Dermis blood vessel endothelial cell (primary cell): ENCODE measurements at places on chromosomes 6 and 20. TPM values are rescaled to one million over a fixed set of nuclear protein-coding genes. Genes with fewer than 3 reads are reported as not detected.
A peak's percentile ranks its signal among the peaks of the same experiment; 100 is the strongest.

The RBM38 gene
- 13.8 and 21.6 TPM in 2 replicates for total RNA-seq

- DNase-seq: no peak
Measured at GRCh38 chr6:132733814-132734213, 20.0 kb upstream of the VNN1 start.

DNA sequence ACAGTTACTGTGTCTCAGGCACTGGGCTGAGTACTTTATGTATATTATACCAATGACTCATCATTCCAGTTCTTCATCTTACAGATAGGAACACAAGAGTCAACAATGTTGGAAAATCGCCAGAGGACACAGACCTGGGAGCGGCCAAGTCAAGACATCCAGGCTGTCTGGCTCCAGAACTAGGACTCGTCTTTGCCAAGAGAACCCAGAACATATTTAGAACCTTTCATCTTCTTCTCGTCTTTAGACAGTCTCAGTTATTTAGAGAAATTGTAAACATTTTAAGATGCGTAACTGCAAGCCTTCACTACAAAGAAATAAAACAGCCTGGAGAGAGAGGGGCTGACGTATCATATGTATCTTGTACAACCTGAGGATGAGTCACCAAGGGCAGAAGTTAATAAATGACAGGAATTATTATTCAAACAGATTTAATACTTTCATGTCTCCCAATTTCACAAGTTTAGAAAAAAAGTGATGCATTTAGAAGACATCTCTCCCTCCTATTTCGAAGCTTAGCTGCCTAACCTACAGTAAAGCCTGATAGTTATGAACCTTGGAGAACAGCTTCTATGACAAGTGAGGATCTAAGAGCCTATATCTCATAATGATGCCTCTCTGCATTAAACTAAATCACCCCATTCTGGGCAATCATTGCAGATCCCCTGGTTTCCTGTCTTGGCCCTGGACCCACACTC, 43.4 kb downstream of the SLC22A3 start:
- no peak for DNase-seq

DNA sequence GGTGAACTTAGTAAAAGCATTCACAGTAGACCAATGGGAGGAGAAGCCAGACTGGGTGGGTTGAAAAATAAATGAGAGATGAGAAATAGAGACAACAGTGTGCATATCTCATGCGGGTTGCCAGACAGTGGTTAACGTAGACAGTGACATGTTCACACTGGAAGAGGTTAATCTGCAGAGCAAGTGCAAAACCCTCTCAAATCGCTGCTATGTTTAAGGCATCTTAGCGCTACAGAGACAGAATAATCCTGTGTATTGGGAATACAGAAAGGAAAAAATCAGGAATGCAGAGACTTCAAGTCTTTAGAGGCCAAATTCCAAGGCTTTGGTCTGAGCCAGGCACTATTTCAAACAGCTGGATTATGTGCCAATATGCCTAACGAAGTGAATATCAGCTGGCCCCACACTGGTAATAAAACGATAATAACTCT, 107.1 kb downstream of the TSHZ2 start:
- no peak for DNase-seq

DNA sequence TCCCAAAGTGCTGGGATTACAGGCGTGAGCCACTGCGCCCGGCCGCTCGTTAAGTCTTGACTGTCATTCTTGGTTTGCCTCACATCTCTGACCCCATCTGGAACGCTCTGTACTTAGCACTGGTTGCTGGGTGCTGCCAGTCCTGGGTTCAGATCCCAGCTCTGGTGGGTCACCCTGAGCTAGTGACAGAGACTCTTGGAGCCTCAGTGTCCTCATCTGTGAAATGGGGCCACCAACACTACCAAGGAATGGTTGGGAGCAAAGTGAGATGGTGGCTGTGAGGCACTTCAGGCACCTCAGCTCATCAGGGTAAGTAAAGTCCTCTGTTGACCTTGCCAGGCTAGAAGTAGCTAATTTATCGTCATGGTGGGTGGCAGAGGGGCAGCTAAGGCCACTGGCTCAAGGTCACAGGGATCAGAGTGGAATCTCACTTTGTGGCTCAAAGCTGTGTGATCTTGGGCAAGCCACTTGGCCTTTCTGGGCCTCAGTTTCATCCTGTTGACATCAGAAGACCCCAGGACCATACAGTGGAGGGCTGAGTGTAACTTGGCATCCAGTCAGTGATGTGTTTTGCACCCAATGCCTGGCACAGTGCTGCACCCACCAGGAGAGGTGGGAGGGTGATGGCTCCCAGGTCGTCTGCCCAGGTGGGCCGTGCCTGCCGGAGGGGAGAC, 46.7 kb downstream of the UBE2V1 start:
- no peak for DNase-seq

GRCh38 chr20:37640600-37641561, 52.9 kb upstream of the CTNNBL1 start:
- DNase-seq: peak; percentile 36

GRCh38 chr6:157249826-157250225, 73.5 kb downstream of the TMEM242 start:
- DNase-seq: no peak

DNA sequence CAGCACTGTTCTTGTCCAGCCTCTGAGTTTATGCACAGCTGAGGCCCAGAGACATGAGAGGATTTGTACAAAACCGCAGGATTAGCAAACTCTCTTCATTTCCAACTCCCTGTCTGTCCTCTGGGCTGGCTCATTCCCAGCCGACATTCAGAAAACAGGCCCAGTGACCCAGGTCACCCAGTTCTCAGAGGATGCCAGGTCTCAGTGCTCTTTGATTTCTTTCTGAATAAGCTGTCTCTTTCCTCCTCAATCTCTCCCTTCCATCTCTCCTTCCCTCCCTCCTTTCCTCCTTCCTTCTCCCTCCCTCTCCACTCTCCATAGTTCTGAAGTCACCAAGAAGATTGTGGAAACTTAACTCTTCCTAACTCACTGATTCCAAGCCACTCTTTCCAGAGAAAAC, 372.7 kb upstream of the SULF2 start:
- no peak for DNase-seq

The DAAM2 gene
- total RNA-seq: 0.14 and 0.34 TPM in 2 replicates

DNA sequence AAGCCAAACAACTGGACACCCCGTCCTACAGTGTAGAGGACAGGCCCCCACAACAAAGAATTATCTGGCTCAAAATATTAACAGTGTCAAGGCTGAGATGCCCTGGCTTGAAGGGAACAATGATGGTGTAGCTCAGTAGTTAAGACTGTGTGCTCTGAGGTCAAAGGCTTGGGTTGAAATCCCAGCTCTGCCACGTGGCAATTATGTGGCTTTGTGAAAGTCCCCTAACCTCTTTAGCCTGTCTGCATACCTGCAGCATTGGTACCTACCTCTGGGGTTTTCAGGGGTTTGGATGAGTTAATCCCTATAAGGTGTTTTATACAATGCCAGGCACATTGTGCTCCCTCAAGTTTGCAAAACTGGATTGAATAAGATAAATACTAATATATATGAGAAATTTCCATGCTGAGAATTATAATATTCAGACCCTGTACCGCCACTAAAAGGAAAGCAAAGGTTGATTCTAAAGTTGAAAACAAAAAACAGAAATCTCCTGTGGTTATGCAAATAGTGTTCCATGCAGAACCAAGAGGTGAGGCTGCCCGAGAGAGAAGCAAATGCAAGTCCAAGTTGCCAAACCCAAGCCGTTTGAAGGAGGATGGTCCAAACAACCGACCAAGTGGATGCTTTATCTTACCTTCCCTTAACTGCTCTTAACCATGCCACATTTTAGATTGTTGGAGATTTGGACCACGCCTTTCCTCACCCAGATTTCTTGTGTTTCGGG, 199.8 kb downstream of the NFATC2 start:
- no peak for DNase-seq

The CENPQ gene
- total RNA-seq: 5.1 and 8.7 TPM in 2 replicates

GRCh38 chr6:169999367-169999766, 247.9 kb downstream of the ERMARD start:
- DNase-seq: no peak

DNA sequence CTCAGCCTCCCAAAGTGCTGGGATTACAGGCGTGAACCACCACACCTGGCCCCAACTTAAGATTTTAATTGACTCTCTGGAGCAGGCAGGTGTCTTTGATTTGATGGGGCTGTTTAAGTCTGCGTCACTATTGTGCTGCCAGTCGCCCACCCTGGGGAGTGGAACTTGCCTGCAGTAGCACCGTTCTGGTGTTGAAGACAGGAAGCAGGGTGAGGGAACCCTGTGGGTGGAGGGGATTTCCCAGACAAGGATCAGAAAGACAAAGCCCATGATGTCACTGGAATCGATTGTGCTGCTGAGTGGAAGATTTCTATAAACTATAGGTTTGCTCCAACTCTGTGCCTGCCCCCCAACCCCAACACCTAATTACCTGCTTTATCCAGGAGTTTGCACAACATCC, 11.0 kb downstream of the ALDH8A1 start:
- DNase-seq: peak; percentile 54

The PHACTR3 gene
- total RNA-seq: 0.51 and 1.3 TPM in 2 replicates

- no peak for DNase-seq
Measured at GRCh38 chr6:85612690-85613474, 19.2 kb upstream of the SNX14 start.

DNA sequence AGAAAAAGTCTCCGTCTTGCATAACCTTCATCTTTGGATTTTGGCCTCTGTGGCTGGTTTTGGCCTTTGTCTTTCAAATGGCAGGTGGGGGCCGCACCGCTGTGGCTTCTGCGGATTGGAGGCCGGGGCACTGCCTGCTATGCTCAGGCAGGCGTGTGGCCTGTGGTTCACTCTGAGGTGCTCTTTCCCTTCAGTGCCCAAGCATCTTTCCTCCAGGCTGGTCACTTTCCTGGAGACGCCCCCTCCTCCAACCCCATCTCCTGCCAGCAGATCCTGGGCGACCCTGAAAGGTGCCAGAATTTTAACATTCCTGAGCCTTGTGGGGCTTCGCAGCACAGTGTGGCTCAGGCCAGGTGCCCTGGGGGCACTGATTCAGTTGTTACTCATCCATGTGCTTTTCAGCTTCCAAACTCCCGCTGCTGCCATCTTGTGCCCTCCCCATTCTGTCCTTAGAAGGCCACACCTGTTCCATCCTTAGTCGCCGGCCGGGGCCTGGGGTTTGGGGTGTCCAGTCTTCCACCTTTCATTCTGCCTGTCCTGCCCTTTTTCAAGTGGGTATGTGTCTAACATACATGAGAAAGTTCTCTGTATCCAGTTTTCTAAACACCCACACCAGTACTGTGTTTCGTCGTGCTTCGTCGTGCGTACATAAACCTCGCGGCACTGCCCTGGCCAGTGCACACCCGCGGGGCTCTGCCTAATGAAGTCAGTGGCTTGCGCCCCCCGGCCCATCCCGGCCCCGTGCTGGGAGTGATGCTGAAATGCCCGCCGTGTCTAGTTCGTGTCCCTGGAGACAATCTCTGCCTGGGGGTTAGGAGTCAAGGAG, 12.1 kb downstream of the SS18L1 start:
- no peak for DNase-seq

DNA sequence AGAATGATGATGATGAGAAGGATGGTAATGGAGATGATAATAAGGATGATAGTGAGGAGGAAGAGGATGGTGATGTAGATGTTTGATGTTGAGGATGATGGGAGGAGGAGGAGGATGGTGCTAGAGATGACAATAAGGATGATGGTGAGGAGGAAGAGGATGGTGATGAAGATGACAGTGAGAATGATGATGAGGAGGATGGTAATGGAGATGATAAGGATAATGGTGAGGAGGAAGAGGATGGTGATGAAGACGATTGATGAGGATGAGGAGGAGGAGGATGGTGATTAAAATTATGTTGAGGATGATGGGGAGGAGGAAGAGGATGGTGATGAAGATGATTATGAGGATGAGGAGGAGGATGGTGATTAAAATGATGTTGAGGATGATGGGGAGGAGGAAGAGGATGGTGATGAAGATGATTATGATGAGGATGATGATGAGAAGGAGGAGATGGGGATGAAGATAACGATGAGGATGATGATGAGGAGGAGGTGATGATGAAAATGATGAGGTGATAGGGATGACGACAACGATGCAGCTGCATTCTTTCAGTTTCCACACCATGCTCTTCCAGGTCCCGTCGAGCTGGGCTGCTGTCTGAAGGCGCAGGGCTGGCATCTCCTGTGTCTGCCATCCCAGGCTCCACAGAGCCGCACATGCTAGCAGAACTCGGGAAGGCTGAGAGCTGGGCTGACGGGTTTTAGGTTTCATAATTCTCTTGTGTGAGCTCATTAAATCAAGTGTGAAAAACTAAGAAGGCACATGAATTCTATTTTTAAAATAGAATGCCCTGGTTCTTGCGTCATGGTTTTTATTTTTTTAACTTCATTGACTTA, 274.9 kb downstream of the SMOC2 start:
- DNase-seq: no peak

The ZBTB46 gene
- total RNA-seq: 41.2 and 67.4 TPM in 2 replicates

GRCh38 chr20:59131551-59132285, 31.9 kb upstream of the ZNF831 start:
- DNase-seq: no peak

DNA sequence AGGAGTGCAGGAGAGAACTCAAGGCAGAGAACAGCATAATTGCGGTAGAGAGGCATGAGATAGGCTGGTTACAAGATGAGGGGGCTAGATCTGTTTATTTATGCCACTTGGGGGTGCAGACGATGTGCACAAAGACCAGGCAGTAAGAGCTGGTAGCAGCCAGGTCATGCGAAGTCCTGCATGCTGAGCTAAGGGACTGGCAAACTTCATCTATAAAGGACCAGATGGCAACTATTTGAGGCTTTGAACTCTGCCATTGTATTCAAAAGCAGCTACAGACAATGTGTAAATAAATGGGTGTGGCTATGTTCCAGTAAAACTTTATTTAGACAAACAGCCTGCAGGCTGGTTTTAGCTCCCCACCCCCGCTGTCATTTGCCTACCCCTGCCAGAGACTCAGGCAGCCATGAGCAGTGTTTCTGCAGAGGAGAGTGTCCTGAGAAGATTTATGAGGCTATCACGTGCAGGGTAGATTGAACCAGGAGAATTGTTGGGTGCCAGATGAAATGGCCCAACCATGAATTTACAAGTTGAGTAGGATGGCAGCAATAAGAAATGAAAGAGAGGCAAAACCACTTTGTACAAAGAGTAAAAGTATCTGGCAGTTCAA, 253.4 kb upstream of the MOCS1 start:
- DNase-seq: no peak

DNA sequence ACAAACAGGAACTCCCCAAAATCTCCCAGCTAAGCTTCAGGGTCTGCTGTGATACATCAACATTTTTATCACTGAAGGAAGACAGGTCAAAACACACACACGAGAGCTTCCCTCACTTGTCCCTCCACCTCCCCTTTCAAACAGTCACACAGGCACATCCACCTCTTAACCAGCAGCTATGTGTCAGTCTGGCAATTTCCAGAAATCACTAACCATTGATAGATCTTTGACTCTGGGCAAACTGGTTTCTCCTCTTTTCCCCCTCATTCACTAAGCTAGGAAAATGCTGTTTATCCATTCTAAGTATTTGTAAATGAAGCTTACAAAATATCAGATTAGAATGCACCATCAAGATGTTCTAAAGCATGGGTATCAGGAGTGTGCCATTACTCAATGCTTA, 87.8 kb downstream of the DCDC2 start:
- no peak for DNase-seq

The SLC26A8 gene
- total RNA-seq: under 0.01 TPM in 1 of 2 replicates, not detected in the other

DNA sequence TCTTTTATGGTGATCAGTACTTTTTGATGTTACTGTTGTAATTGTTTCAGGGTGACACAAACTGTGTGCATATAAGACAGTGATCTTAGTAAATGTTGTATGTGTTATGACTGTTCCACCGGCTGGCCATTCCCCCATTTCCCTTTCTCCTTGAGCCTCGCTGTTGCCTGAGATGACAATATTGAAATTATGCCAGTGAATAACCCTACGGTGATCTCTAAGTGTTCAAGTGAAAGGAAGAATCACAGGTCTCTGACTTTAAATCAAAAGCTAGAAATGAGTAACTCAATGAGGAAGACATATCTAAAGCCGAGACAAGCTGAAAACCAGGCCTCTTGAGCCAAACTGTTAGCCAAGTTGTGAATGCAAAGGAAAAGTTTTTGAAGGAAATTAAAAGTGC, 32.3 kb downstream of the TULP4 start:
- DNase-seq: no peak
